Cerebellar nuclear complex (tissue), 1 donor: ENCODE measurements at places on chromosomes 16 and 17.

GRCh38 chr17:72411124-72411563 lies 290.3 kb downstream of the SOX9 start:
- no peak for DNase-seq

DNA sequence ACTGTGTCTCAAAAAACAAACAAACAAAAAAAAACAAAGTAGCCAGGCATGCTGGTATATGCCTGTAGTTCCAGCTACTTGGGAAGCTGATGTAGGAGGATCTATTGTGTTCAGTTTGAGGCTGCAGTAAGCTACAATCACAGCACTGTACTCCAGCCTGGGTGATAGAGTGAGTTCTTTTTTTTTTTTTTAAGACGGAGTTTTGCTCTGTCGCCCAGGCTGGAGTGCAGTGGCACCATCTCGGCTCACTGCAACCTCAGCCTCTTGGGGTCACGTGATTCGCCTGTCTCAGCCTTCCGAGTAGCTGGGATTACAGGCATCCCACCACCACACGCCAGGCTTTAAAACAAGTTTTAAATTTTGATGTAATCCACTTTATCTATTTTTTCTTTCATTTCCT lies 80.2 kb upstream of the STAC2 start:
- no peak for DNase-seq

DNA sequence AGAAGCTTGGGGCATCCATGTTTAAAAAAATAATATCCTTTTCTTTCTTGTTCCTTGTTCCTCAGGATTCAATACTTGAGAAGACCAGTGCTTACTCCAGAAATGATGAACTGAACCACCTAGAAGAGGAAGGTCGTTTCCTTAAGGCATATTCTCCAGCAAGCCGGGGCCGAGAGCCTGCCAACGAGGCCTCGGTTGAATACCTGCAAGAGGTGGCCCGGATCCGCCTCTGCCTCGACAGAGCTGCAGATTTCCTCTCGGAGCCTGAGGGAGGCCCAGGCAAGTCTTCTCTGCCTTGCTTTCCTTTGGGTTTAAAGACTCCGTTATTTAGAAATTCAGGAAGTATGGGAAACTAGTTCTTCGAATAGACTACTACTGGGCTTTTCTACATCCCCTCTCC lies 42.5 kb upstream of the ENDOV start:
- DNase-seq, result no peak

GRCh38 chr17:30196504-30196903 lies 39.0 kb downstream of the SLC6A4 start:
- DNase-seq, result no peak

DNA sequence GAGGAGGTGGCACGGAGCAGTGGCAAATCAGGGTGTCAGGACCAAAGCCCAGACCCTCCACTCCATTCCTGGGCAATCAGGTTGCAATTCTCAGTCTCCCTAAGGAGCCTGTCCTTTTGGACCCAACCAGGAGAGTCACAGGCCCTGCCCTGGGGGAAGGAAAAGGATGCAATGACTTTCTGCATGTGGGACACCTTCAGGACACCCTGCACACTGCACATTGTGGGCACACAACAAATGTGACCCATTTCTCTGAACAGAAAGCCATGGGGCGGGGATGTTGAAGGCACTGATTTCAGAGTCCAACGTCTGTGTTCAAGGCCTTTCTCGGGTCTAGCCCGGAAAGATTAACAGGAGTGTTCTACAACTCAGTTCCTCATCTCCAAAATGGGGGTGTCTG lies 286.2 kb upstream of the FOXF1 start:
- no peak for DNase-seq

GRCh38 chr16:9055661-9056060 lies 35.8 kb upstream of the HAPSTR1 start:
- no peak for DNase-seq

- DNase-seq, result no peak
Measured at GRCh38 chr17:34110315-34110714, 144.8 kb upstream of the CCL2 start.

DNA sequence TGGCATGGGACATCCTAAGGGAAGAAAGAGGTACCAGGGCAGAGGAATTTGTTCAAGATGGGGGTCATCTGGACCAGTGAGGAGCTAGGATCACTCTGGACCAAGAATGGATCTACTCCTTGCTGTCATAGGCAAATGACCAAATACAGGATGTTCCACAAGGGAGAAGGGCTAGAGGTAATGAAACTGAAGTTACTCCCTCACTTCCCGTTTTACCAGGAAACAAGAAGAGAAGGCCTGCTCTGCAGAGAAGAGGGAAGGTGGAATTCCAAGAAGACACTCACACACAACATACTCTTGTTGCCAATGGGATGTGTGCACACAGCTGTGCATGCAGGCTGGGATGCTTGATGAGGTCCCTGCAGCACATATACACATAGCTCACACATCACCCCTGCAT lies 38.6 kb downstream of the NEUROD2 start:
- no peak for DNase-seq

- no peak for DNase-seq
Measured at GRCh38 chr16:65981057-65981456, 385.4 kb upstream of the CDH5 start.

DNA sequence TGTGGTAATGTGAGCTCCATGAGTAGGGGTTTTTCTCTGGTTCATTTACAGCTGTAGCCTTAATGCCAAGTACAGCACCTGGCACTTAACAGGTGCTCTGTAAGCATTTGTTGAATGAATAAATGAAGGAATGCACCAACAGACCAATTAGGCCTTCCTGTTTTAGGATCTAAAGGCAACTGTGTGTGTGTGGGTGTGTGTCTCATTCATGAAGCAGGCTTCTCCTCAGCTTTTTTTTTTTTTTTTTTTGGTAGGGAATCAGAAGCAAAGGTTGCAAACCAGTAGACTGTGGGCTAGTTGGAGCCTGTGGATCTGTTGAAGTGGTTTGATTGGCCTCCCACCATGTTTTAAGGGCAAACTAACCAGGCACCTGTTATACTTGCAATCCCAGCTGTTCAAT lies 48.1 kb downstream of the HS3ST2 start:
- DNase-seq, result no peak

- DNase-seq, result no peak
Measured at GRCh38 chr16:89096768-89097391, 3.2 kb downstream of the ACSF3 start.

- DNase-seq, result no peak
Measured at GRCh38 chr17:67658265-67658664, 59.5 kb upstream of the NOL11 start.

GRCh38 chr17:42243493-42243982 lies 32.7 kb downstream of the STAT5B start:
- no peak for DNase-seq

GRCh38 chr17:8371786-8372185 lies 4.7 kb downstream of the KRABD2 start:
- DNase-seq, result no peak

GRCh38 chr17:65388911-65389310 lies 172.5 kb downstream of the AXIN2 start:
- DNase-seq, result no peak

GRCh38 chr17:77432034-77432661 lies 291.4 kb downstream of the SEC14L1 start:
- DNase-seq, result no peak
